Frontal cortex (tissue), 4 donors: ENCODE measurements at places on chromosomes 6 and 20. TPM values are rescaled to one million over a fixed set of nuclear protein-coding genes. Genes with fewer than 3 reads are reported as not detected.

The ZNF451 gene
- 156 TPM for total RNA-seq

The TUBB2B gene
- 5,262 TPM for total RNA-seq

The SLC26A8 gene
- 5.7 TPM for total RNA-seq

The MRAP2 gene
- 7.7 TPM for total RNA-seq

The APOM gene
- 0.41 TPM for total RNA-seq

The FAM217B gene
- total RNA-seq: 32.6 TPM

The PNLDC1 gene
- total RNA-seq: not detected

The PPP1R10 gene
- 43.6 TPM for total RNA-seq

The COX4I2 gene
- total RNA-seq: 1.2 TPM

The ZNF343 gene
- total RNA-seq: 8.6 TPM

The TREM1 gene
- not detected for total RNA-seq

The REM1 gene
- not detected for total RNA-seq

The ZC3H12D gene
- 0.41 TPM for total RNA-seq

The IPCEF1 gene
- total RNA-seq: 10.6 TPM

The MOXD1 gene
- 15.9 TPM for total RNA-seq

The ENPP3 gene
- 0.41 TPM for total RNA-seq

The PSORS1C1 gene
- not detected for total RNA-seq

The PI16 gene
- total RNA-seq: under 0.01 TPM

The SDC4 gene
- total RNA-seq: 0.82 TPM

The LSM2 gene
- total RNA-seq: 23.6 TPM

The ARMH2 gene
- not detected for total RNA-seq

The EDN3 gene
- 0.82 TPM for total RNA-seq

The MOCS1 gene
- 5.7 TPM for total RNA-seq

The CCDC170 gene
- total RNA-seq: 0.41 TPM

The SLC44A4 gene
- total RNA-seq: not detected

The ADIG gene
- not detected for total RNA-seq

The FOXC1 gene
- 4.1 TPM for total RNA-seq

The FKBP1C gene
- total RNA-seq: 0.41 TPM

The NOX3 gene
- not detected for total RNA-seq

The TPMT gene
- 8.2 TPM for total RNA-seq

The PRRT1 gene
- 0.41 TPM for total RNA-seq

The MOG gene
- under 0.01 TPM for total RNA-seq

The GRM1 gene
- total RNA-seq: 14.3 TPM

The FAM83B gene
- total RNA-seq: 0.41 TPM

The TGM2 gene
- 3.3 TPM for total RNA-seq

The MUCL3 gene
- not detected for total RNA-seq

The C2 gene
- 3.7 TPM for total RNA-seq

The ANKRD66 gene
- not detected for total RNA-seq

The TMEM244 gene
- total RNA-seq: 1.2 TPM

The GABRR1 gene
- not detected for total RNA-seq

The GINS1 gene
- 9.8 TPM for total RNA-seq

The MYB gene
- total RNA-seq: 2.9 TPM

The ULBP3 gene
- total RNA-seq: 11.8 TPM

The MCCD1 gene
- total RNA-seq: not detected

The MAPK13 gene
- total RNA-seq: 1.2 TPM

The ARMC2 gene
- total RNA-seq: 16.3 TPM
